ENCODE measurements at places on chromosomes 6 and 20.
A peak's percentile ranks its signal among the peaks of the same experiment; 100 is the strongest.

DNA sequence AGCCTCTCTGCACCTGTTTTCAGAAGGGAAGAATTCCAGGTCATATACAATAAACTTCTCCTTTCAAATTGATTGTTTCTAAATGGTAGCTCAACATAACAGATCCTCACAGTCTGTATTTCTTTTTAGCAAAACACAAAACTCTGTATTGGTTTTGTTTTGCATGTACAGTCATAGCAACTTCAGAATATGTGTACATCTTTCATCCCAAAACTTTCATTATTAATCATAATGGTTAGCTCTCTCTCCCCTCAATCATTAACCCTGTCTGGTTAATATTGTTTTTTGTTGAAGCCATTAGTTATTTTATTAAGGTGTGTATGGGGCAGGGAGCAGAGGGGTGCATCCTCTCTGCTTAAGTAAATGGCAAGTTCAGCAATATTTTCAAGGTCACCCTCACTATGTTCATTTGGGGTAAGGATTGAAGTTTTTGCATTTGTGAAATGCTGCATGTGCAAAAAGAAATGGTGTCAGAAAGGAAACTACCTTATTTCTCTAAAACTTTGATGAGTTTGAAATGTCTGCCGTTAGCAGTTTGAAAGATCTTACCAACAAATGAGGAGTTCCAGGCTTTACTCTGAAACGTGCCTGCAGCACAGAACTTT lies 136.8 kb upstream of the BTBD3 start:
- DNase-seq: no peak

GRCh38 chr6:13763740-13764381 lies 50.5 kb downstream of the MCUR1 start:
- no peak for DNase-seq

DNA sequence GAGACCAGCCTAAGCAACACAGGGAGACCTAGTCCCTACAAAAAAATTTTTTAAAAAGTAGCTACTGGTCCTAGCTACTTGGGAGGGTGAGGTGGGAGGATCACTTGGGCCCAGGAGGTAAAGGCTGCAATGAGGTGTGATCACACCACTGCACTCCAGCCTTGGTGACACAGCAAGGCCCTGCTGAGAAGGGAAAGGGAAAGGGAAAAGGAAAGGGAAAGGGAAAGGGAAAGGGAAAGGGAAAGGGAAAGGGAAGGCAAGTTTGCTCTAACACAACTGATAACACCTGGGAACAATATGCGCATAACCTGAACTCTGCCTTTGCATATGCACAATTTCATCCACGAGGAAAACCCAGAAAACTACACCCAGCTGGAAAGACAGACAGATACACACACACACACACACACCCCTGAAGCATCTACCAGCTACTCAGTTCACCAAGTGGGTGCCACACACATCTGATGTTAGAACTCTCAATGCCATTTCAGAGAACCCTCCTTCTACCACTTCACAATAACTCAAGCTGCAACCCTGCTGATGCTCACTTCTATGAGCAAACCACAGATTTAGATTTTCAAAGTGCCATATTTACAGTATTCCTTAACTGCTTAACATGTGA lies 19.1 kb downstream of the B4GALT5 start:
- no peak for DNase-seq

GRCh38 chr6:2478200-2478599 lies 232.8 kb upstream of the GMDS start:
- DNase-seq: no peak

- no peak for DNase-seq
Measured at GRCh38 chr20:63545814-63546213, 1.7 kb downstream of the SRMS start.

- DNase-seq: no peak
Measured at GRCh38 chr6:107941627-107942026, 16.4 kb downstream of the SEC63 start.

- DNase-seq: no peak
Measured at GRCh38 chr6:121463087-121463486, 27.6 kb downstream of the GJA1 start.

DNA sequence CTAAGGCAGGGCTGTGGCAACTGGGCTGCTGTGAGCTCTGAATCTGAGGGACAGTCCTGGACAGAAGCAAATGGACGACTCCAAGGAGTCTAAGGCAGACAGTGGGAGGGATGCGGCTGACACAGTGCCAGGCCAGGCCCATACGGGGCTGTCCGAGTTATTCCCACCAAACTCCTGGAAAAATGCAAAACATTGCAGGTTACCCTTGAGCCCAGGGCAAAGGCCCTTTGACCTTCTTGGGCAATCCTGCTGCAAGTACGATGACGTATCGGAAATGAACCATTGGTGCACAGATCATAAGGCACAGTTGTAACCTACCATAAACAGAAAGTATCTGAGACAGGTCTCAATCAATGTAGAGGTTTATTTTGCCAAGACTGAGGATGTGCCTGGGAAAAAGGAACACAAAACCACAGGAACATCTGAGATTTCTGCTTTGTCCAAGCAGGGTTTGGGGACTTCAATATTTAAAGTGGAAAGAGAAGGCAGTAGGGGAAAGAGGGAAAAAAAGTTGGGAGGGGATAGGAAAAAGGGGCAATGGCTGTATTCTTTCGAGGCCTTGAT lies 118.9 kb downstream of the DACT2 start:
- no peak for DNase-seq

DNA sequence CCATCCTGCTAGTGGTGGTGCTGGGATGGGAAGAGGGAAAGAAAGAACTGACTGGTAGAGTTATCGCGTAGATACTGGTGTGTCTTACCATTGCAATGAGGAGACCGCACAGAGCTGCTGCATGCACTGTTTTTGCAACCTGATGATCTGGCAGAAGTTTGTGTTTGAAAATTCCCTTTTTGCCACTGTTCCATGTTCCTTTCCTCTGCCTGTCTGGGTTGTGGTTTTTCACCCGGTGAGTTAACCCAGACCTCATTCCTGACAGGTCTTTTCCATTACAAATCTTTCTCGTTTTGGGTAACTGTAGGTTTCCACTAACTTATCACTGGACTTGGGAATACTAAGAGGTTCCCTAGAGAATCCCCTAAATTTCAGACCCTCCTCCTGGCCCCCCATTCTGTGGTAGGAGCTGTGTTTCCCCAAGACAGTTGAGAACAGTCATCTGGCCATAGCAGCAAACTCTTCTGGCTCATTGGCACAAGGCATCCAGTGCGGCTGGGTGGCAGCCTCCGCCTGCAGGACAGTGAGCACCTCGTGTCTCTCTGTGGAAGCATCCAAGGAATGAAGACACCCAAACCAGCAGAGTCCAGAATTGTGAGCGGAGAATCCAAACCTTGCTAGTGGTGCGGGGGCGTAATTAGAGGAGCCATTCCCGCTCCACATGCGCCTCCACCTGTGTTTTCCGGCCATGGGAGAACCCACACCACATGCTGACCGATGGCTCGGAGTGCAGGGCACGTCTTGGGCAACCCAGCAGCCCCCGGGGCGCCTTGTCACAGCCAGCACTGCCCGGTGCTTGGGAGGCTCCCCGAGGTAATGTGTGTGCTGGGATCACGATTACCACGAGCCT lies 32.8 kb downstream of the ERMARD start:
- no peak for DNase-seq

DNA sequence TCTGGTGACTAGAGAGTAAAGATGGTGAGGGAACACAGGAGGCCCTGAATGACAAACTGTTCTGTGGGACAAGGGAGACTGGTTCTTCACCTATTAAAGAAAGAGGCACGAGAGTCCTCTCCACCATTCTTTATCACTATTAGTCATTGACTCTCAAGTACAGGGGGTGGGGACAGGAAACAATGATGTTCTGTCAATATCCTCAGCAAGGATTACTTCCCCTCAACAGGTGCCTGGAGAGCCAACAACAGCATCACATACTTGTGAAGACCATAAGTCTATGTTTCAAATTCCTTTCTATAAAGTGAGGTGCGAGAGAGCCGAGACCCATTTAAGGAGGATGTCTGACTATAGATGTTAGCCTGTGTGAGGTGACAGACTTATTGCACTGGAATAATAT lies 72.4 kb upstream of the TBC1D7 start:
- no peak for DNase-seq

DNA sequence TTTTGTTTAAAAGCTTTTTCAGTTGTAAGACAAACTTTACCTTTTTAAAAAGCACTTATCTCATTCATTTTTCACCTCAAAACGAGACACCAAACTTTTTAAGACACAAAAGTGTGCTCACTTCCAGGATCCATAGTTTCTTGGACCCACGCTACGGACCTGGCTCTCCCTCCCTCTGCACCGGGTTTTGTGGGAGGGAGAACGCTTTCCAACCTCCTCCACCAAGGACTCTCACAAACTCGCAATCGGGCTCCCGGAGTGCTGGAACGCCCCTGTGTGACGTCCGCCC lies 436 bp downstream of the CAGE1 start:
- peak; percentile 6 for DNase-seq

DNA sequence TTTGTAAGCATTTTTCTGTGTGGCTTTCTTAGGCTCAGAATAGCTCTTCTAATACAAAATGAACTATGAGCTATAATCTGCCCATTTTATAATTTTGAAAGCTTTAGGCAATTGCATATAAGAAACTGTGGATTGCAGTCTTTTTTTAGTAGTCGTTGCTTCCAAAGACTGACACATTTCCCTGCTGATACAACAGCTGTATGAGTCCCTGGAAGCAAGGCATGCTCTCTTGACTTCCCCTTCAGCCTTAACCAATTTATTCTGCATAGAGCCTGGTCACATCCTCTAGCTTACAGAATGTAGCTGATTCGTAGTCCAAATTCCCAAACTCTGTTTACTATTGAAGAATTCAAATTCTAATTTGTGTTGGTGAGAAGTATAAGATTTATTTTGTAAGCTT lies 155.3 kb upstream of the EYA4 start:
- no peak for DNase-seq

DNA sequence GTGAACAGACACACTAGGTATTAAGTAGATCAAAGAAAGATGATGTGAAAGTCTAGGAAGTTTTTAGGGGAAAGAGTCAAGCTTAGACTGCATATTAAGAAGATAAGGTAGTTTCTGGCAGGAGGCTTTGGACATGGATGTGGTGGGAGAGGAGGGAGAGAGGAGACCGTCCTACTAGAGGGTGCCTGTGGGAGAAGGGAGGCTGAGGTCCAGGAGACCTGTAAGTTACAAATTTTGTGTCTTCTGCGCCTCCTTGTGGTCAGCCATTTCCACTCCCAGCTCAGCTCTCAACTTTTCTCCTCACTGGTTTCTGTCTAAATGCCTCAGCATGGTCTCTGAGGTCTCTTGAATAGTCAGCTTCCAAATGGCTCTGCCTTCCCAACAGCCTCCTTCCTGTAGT lies 193.5 kb downstream of the UNC5CL start:
- DNase-seq: peak; percentile 6

GRCh38 chr20:44739942-44740341 lies 5.7 kb upstream of the KCNK15 start:
- no peak for DNase-seq

DNA sequence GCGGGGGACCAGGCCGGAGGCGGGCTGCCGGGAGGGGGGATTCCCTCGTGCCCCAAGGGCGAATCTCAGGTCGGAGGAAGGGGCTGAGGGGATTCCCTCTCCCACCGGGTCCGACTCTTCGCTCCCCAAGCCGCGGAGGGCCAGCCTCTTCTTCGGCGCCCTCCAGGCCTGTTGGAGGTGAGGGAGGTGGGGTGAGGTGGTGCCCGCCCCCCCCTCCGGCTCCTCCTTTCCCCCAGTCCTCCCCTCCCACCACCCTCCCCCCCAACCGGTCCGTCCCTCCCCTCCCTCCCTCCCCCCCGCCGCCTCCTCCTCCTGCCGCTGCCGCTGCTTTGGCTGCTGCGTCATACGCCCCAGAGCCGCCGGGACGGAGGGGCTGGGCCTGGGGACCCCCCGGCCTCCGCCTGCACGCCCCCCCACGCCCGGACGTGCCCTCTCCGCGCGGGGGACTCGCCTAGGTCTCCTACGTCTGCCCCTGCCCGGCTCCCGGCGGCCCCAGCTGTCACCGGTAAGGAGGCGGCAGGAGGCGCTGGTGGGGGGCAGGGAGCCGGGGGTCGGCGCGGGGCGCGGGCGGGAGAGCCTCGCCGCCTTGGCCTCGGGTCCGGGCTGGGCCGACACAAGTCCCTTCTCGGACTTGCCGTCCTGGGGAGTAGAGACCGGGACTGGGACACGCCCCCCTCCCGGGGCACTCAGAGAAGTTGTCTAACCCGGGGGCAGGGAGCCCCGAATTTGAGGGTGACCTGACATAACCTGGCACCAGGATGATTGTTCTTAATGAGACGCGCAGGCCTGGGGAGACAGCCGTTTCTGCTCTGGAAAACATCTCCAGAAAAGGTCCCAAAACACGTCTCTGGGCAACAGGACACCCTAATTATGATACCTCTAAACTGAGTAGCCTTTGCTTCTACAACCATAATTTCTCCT lies at the start of gene PHF1:
TSS of gene PHF1 (plus strand) at position 304 of the 921 bp plus-strand sequence. CDS start 1,250 bp downstream, outside the sequence.
- DNase-seq: peak; percentile 59

GRCh38 chr20:45833030-45833882 lies at the start of gene SNX21:
SNX21 (plus strand) TSS chr20:45833799; CDS start chr20:45833920, 121 bp downstream.
- DNase-seq: peak; percentile 87

GRCh38 chr6:14796974-14797762 lies 448.7 kb upstream of the JARID2 start:
- DNase-seq: peak; percentile 56

DNA sequence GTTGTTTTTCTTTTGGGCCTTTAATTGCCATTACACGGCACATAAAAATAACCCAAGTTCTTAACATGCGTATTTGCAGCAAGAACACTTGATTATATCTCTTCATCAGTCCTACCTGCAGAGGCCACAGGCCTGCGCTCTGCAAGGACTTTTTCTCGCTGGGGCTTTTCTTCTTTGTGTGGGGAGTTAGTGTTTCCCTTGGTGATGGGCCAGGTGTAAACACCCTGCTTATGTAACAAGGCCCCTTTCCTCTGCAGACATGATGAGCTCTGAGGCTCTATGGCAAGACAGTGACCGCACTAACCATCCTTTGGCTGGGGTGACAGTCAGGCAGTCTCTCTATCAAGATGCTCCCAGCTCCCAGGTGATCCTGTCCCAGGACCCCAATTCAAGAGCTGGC lies 97.8 kb upstream of the PCSK2 start:
- DNase-seq: no peak

- DNase-seq: no peak
Measured at GRCh38 chr6:40390144-40390800, 196.9 kb downstream of the LRFN2 start.
